ENCODE measurements at places on chromosomes 1 and 21. TPM values are rescaled to one million over a fixed set of nuclear protein-coding genes. Genes with fewer than 3 reads are reported as not detected.

DNA sequence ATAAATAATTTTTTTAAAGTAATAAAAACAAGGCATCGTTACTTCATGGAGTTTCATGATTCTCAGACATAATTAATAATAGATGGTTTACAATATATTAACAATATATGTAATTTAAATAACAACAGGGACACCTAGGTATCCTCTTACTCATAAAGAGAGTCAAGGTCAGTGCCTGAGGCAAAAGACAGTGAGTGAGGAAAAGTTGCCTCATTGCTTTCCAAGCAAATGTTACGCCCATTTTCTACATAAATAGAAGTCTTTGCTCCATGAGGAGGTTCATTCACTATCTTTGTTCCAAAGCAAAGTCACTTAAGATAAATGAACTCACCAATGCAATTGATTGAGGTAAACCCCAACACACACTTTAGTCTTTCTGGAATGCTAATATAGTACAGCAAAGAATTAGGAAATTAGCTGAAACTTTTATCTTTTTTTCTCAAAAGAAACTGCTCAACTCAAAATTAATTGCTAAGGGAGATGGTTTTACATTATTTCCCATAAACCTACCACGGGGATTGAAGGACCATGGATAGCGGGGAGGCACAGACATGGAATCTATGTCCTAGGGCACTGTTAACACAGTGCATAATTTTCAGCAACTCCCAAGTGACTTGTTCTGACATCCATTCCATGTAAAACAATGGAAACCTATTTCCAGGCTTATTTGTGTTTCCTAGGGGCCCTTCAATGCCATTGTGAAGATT lies 19.6 kb downstream of the BCL9 start:
- no peak overlapping the region for H3K27ac ChIP-seq
- no peaks in the 10 kb centered on the region for H3K36me3 ChIP-seq
- no peak for DNase-seq
- H3K4me1 ChIP-seq, result no peaks in the 10 kb centered on the region
- H3K4me3 ChIP-seq, result no peak overlapping the region
- H3K27me3 ChIP-seq, result no peaks in the 10 kb centered on the region

The MAP10 gene
- 0.56 TPM for polyA plus RNA-seq

DNA sequence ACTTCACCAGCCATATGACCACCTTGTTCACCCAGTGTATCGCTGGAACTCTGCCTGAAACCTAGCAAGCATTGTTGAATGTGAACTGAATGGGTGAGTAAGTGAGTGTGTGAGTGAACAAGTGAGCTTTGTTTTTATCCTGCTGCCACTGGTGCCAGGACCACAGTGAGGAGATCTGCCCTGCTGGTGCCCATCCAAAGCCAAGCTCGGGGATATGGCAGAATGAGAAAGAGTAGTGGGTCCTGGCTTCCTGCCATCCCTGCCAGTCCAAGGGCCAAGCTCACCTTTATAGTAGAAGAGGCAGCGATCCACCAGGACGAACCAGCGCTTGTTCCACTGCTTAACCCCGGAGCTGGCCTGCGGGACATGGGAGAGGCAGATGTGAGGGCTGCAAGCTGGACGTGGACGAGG lies 53.4 kb upstream of the GOLT1A start:
- no peaks in the 10 kb centered on the region for H3K27me3 ChIP-seq
- H3K27ac ChIP-seq, result peak overlapping the region; percentile 75
- peaks cover 68% of the 10 kb centered on the region for H3K4me1 ChIP-seq
- peaks cover 4% of the 10 kb centered on the region for H3K36me3 ChIP-seq
- no peak overlapping the region for H3K4me3 ChIP-seq
- DNase-seq, result no peak

GRCh38 chr1:90048043-90048442 lies 53.1 kb downstream of the ZNF326 start:
- H3K4me3 ChIP-seq, result no peak overlapping the region
- DNase-seq, result no peak
- H3K27me3 ChIP-seq, result no peaks in the 10 kb centered on the region
- no peaks in the 10 kb centered on the region for H3K4me1 ChIP-seq

The SLAMF6 gene
- polyA plus RNA-seq, result 1.1 TPM

- H3K4me1 ChIP-seq, result peaks cover 7% of the 10 kb centered on the region
- no peak overlapping the region for H3K4me3 ChIP-seq
- H3K36me3 ChIP-seq, result peaks cover 10% of the 10 kb centered on the region
- no peaks in the 10 kb centered on the region for H3K27me3 ChIP-seq
- no peak overlapping the region for H3K27ac ChIP-seq
Observed at GRCh38 chr1:8544644-8545043, 226.7 kb downstream of the SLC45A1 start.

- no peaks in the 10 kb centered on the region for H3K36me3 ChIP-seq
- no peaks in the 10 kb centered on the region for H3K4me1 ChIP-seq
- peaks cover 6% of the 10 kb centered on the region for H3K27me3 ChIP-seq
- DNase-seq, result no peak
Observed at GRCh38 chr1:39722495-39722894, 16.2 kb upstream of the PPIE start.

The SYPL2 gene
- 1.0 TPM for polyA plus RNA-seq

The RGS8 gene
- polyA plus RNA-seq, result not detected

GRCh38 chr21:15062606-15062965 lies 2.2 kb downstream of the NRIP1 start:
- peak; percentile 51 for DNase-seq
- no peaks in the 10 kb centered on the region for H3K36me3 ChIP-seq
- H3K4me1 ChIP-seq, result peaks cover 37% of the 10 kb centered on the region
- H3K27me3 ChIP-seq, result no peaks in the 10 kb centered on the region
- H3K27ac ChIP-seq, result peak overlapping the region; percentile 100

DNA sequence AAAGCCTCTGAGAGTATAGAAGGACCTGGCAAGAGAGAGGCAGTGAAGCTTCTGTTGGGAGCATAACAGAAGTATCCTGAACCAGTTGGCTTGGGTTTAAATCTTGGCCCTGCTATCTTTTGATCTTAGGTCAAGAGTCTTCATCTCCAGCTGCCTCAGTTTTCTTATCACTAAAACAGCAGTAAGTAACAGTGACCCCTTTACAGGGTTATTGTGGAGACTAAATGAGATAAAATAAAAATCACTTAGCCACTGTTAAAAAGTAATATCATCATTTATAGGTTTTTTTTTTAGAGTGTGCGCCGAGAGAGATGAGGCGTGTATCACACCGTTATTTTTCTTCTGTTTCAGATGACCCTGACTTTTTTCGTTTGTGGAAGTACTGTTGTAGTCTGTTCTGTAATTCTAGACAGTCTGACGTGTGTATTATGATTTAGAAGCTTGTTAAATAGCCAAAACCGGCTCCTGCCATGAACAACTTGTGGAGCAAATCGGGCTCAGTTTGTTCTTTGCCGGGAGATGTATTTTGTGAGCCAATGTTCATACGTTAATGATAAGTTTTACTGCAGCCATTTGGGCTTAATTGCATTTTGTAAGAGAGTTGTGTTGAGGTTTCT lies 1.1 kb downstream of the THRAP3 start:
- DNase-seq, result no peak
- peak overlapping the region; percentile 91 for H3K4me3 ChIP-seq
- peaks cover 68% of the 10 kb centered on the region for H3K4me1 ChIP-seq
- no peaks in the 10 kb centered on the region for H3K27me3 ChIP-seq
- peak overlapping the region; percentile 98 for H3K27ac ChIP-seq

The GPR3 gene
- 0.30 TPM for polyA plus RNA-seq

The GPN2 gene
- 11.2 TPM for polyA plus RNA-seq

The FCN3 gene
- 5.0 TPM for polyA plus RNA-seq

DNA sequence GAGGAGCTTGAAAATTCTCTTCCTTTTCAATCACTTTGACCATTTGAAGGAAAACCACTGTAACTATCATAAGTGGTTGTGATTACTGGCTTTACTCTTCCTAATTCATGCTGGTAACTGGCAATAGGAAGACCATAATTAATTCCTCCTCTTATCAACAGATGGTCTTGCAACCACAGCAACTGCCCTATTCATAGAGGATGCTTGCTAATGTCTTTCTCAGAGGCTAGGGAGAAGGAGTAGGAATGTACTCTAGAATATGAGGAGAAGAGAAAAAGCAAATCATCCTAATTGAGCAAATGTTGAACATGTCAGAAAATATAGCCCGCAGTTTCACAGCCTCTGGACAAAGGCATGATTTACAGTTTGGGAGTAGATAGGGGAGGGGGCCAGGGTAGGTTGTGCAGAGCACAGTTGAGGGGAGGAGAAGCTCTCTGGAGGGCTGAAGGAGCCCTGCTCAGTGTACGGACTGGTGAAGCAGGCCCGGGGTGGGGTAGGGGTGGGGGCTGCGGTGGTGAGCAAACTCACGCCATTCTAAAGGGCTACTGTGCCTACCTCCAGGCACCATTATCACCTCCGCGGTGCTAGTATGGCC lies 192.9 kb downstream of the PCP4 start:
- no peaks in the 10 kb centered on the region for H3K36me3 ChIP-seq
- H3K27me3 ChIP-seq, result no peaks in the 10 kb centered on the region
- DNase-seq, result no peak

The NMNAT2 gene
- 0.06 TPM for polyA plus RNA-seq
